DMS79 (cell line): ENCODE measurements at places on chromosomes 4 and X.

- no peak for DNase-seq
Measured at GRCh38 chr4:45954276-45954675, 169.6 kb downstream of the GABRG1 start.

- no peak for DNase-seq
Measured at GRCh38 chr4:184066584-184067300, 150.9 kb downstream of the ENPP6 start.

- no peak for DNase-seq
Measured at GRCh38 chr4:117267317-117267716, 181.9 kb upstream of the TRAM1L1 start.

DNA sequence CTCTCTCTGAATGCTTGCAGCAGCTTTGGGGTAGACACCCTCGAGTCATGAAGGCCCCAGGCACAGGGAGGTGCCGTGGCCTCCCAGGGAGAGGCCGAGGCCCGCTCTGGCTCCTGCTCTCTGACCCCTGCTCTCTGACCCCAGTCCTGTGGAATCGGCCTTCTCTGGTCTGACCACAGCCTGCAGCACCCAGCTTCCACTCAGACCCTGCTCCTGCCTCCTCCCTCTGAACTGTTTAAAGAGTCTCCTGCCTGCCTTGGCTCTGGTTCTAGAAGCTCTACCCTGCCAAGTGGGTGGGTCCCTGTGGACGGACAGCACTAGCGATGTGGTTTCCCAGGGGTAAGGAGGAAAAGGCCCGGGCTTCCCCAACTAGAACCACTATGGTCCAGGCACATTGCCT, 78.2 kb upstream of the TMEM150C start:
- no peak for DNase-seq

GRCh38 chrX:44291468-44292092, 51.9 kb downstream of the EFHC2 start:
- no peak for DNase-seq

GRCh38 chr4:38236003-38236402, 275.8 kb downstream of the PTTG2 start:
- no peak for DNase-seq

- no peak for DNase-seq
Measured at GRCh38 chrX:42219231-42219630, 295.9 kb upstream of the CASK start.

- no peak for DNase-seq
Measured at GRCh38 chr4:146265950-146266490, 51.7 kb downstream of the REELD1 start.

- DNase-seq = no peak
Measured at GRCh38 chrX:56790778-56791177, 61.7 kb downstream of the NBDY start.

GRCh38 chr4:76896614-76897535, 1.1 kb downstream of the SOWAHB start:
- no peak for DNase-seq
